Stimulated activated CD8-positive, alpha-beta memory T cell treated with anti-CD3 and anti-CD28 coated beads, Interleukin-12 subunit alpha, Interleukin-12 subunit beta, amount 100 ng/mL, for 1 hour (primary cell): ENCODE measurements at places on chromosomes 6 and 20.

DNA sequence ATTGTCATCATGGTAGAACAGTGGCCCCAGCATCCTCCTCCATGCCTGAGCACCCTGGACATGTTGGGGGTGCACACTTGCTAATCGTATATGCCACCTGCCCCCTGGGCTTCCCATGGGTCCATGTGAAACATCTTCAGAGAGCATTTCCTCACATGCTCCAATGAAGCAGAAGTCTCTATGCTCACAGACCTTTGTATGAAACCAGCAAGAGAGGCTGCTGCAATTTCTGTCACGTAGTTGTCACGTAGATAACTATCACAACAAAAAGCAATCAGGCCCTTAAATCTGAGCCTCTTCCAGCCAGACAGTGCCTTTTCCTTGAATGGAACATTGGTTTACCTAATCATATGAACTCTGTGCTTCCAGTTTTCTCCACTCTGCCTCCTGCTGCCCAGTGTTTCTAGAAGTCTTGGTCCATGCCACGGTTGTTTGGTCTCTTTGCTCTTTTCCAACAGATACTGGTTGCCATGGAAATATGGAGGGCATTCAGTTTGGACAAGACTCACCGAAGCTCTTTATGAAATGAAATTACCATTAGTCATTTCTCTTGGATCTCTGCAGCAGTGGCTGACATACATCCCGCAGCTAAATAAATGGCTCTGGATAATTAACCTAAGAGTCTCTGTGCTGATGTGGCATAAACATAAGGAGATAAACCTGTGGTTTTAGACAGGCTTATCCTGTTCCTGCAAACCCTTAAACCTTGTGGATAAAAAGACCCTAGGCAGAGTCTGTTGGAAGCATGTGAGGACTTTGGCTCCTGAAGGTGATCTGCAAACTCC, 172.8 kb upstream of the SYNDIG1 start:
- no peak for DNase-seq

DNA sequence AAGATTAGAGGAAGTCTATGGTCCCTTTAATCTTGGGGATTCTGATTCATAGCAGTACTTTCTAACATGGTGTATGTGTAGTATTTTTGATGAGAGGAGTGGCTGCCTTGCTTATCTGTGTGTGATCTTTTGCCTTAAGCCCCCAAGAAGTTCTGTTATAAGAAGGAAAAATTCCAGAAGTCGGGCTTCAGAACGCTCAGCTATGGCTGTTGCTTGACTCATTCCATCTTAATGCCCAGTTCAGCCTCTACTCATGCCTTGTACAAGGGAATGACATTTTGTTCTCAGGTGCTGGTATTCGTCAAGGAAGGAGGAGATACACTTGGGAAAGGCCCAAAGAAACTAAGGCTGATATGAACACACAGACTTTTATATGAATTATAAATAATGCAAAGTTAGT, 713.0 kb upstream of the MARCKS start:
- DNase-seq = no peak

- no peak for DNase-seq
These were observed 244.1 kb downstream of the BMP7 start for GRCh38 chr20:57022306-57022705.

DNA sequence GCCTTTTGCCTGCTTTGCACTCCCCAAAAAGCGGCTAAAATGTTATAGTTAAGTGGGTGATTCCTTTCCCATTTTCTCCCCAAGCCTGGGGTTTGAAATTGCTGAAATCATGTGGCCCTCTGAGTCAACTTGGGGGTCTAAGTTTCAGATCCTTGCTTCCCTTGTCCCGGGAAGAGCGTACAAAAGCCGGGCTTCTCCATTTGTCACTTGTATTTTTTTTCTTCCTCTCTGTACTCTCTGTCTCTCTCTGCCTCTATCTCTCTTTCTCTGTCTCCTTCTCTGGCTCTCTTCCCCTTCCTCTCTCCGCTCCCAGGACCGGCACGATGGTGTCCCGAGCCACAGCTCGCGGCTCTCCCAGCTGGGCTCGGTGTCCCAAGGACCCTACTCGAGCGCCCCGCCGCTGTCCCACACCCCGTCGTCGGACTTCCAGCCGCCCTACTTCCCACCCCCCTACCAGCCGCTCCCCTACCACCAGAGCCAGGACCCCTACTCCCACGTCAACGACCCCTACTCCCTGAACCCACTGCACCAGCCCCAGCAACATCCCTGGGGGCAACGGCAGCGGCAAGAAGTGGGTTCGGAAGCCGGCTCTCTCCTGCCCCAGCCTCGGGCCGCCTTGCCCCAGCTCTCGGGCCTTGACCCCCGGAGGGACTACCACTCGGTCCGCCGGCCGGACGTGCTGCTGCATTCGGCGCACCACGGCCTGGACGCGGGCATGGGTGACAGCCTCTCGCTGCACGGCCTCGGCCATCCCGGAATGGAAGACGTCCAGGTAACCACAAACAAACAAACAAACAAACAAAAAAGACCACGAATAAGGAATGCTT, 4.6 kb downstream of the TFAP2B start:
- no peak for DNase-seq

- no peak for DNase-seq
These were observed at the start of gene NR2E1 for GRCh38 chr6:108165714-108166663. Gene NR2E1 (plus strand): TSS chr6:108166022. CDS start chr6:108166766, 744 bp downstream.

DNA sequence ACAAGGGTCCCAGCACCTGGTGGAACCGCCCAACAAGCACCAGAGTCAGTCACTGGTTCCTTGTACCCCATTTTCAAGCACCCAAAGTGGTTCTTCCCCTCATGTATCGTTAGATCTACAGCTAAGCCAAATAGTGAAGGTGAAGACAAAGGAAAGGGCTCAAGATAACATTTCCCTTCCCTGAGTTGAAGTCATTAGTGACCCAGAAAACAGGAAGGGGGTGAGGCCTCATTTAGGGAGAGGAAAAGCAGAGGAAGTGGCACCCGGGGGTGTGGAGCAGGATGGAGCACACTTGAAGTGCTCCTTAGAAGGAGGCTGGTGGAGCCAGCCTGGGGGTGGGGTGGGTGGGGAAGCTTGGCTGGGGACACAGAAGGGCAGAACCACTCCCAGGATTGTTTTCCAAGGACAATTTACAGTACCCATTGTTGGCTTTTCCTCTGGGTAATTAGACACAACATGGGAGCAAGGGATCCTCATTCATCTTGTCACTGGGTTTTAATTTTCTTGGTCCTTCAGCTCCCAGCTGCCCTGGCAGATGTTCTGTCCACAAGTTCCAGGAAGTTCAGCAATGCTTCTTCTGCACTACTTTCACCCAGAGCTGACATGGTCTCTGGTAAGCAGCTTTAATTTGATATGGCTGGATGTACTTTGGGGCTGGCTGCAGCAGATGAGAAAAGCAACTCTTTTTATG, 73.3 kb upstream of the CD93 start:
- no peak for DNase-seq

DNA sequence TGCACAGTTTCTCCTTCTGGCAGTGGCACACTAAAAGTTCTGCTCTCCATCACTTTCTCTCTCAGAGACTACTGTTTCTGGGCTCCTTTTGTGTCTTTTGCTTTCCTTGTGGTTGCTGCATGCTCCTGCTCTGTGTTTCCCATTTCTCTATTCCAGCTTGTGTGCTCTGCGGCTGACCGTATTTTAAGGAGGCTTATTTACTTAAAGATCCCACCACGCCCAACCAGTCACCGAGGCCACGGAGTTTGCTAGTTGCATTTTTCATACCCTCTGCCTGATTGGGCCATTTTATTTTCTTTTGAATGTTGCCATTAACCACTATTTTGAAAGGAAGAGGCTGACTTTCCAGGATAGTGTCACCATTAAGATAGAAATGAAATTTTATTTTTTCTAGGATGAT, 626.4 kb upstream of the MMS22L start:
- DNase-seq = no peak

- no peak for DNase-seq
These were observed 516.2 kb downstream of the PKHD1 start for GRCh38 chr6:51571168-51571567.

DNA sequence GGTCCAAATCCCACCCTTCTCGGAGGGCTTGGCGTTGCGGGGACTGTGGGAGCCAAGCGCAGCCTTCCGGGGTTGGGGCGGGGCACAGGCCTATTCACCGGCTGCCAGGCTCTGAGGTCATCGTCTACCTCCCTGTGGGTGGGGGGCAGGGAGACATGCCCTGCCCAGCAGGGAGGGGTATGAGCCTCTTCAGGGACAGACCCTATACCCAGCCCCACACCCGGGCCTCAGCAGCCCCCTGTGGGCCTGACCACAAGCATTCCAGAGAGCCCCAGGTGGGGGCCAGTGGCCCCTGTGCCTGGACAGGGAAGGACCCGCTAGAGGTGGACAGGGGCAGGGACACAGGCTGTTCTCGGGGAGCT, 11.6 kb downstream of the LAMA5 start:
- DNase-seq = no peak

DNA sequence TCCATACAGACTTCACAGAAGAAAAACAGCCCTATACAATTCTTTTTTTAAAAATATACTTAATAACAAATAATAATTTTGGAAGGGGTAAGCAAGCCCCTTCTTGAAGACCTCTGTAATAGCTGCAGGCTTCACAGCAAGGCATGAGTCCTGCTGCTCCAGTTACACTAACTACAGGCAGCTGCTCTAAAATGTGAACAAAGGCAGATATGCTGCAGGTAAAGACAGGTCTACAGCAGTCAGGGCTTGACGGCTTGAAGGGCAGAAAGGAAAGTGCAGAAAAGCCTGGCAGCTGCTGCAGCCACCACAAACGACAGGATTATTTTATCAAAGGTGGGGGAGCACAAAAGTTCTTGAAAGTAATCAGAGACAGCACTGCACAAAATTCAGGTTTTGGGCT, 11.3 kb downstream of the FAXC start:
- no peak for DNase-seq

- no peak for DNase-seq
These were observed 66.7 kb downstream of the TRAM2 start for GRCh38 chr6:52510213-52510562.

DNA sequence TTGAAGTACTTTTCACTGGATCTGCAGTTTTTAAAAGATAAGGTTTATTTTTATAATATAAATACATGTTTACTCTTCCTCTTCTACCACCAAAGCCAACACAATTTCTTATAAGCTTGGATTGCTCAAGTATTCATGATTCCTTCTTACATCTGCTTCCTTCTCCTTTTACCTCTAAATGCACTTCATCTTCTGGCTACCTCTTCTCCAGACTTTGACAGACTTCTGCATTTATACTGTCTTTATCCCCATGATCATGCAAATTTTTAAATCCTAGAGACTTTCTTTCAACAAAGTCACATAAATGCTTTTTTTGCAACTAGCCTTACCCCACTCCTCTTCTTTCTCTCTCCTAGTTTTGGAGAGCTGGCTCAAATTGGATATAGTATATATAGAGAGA, 142.9 kb downstream of the TFAP2B start:
- DNase-seq = no peak

DNA sequence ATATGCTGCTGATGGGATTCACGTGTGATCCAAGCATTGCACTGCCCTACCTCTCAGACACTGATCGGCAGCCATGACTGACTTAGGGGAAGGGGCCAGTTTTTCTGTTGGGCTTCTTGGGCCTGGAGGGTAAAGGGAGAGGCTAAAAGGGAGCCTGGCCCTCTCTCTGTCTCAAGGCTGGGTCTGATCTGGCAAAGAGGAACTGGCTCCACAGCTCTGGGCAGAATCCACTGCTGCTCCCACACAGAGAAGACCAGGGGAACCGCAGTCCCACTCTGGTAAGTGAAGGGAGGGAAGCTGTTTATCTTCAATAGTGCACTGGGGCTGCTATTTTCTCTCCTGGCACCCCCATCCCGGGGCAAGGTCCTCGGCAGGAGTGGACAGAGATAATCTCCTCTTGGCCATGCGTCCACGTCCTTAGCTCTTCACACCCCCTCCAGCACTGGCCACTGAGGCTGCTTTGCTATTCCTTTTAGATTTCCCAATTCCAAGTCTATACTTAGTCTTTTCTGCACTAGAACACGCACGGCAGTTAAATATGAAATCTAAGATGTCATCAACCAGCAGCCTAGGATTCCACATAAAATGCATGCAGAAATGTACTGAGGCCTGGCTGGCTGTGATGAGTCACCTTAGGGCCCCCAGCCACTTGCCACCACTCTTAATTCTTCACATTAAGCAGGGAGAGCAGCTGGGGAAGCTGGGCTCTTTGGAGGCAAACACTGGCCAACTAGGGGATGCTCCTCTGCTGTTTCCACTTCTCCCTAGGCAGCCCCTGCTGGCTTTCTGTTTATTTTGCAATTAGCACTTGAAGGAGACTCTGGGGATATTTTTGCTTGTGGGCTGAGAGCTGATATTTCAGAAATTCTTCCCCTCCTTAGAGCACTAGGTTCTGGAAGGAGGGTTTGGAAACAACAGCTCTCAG, 87.8 kb upstream of the ARMC2 start:
- no peak for DNase-seq

DNA sequence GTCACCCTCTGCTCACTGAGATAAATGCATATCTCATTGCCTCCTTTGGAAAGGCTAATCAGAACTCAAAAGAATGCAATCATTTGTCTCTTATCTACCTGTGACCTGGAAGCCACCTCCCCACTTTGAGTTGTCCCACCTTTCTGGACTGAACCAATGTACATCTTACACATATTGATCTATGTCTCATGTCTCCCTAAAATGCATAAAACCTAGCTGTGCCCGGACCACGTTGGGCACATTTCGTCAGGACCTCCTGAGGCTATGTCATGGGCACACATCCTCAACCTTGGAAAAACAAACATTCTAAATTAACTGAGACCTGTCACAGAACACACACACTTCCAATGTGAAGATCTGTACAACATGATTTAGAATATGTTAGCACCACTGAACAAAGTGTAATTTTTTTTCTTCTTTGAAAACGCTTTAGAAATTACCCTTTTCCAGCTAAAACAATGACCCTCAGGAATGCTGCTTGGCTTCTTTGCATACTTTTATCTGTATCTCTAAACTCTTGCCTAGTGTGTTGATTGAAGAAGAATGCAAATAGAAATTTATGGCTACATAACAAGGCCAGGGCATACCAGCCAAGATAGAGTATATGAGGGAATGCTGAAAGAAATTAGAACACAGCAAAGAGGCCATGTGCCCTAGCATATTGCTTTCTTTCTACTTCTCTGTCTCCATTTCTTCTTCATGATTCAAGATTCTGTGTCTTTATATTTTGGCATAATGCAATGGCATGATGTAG, 84.6 kb upstream of the DST start:
- DNase-seq = no peak

DNA sequence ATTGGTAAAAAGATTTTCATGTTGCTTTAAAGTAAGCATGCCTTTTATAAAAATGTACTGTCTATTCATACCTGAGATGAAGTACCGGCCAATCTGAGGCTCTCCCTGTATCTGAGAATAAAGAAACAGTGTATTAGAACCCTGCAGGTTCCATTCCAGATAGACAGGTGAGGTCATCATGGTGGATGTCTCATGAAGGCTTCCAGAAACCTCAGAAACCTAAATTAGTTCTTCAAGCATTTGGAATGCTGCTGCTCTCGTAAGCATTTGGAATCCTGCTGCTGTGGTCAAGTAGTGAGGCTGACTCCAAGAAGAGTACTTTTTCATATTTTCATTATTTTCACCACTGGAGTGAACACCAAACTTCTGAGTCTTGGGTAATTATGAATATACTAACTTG, 642.3 kb downstream of the MAFB start:
- DNase-seq = no peak

DNA sequence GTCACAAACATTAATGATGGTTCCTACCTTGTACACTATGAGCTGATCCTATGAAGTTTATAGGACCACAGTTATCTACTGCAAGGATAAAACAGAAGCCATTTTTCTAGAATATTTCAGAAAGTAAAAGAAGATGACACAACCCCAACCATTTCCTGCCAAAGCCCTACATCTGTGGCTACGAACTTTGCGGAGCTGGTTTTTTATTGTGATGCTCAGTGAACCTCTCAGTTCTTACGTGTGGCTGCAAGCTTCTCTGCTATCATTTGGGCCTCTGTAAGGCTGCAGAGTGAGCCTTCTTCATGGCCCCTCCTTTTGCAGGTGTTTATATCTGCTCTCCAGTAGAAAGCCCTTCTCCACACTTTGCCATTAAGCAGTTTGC, 17.8 kb upstream of the TAGAP start:
- no peak for DNase-seq
